Jurkat, Clone E6-1 (cell line): ENCODE measurements at places on chromosomes 7 and 10.

DNA sequence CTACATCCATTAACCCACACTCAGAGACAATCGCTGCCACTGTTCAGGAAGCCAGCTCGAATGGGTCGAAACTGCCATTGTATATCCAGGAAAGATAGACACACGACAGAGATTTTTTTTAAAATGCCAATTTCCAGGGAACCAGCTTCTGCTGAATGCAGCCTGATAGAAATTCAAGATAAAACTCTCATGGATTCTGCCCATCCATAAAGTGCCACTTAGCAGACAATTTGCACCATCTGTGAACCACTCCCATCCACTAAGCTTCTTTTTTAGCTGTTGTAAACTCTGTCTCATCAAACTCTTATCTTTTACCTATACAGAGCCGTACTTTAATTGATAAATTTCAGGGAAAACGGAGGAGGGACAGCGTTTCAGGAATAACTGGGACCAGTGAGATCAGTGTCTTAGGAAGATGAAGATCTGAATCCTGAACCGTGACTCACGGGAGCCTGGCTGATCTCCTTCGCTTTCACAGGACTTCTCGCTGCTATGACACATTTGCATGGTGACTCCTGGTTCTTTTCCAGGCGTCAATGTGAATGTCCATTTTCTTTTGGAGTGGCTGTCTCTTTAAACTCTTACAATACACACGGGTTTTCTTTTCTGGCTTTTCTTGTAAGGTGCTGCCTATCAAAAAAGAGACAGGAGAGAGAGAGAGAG lies 103.4 kb downstream of the FAM204A start:
- no peak for DNase-seq

- no peak for DNase-seq
These were observed 96.3 kb upstream of the PDCD4 start for GRCh38 chr10:110775406-110775805.

GRCh38 chr7:38292442-38292841 lies 19.0 kb upstream of the TARP start:
- no peak for DNase-seq

DNA sequence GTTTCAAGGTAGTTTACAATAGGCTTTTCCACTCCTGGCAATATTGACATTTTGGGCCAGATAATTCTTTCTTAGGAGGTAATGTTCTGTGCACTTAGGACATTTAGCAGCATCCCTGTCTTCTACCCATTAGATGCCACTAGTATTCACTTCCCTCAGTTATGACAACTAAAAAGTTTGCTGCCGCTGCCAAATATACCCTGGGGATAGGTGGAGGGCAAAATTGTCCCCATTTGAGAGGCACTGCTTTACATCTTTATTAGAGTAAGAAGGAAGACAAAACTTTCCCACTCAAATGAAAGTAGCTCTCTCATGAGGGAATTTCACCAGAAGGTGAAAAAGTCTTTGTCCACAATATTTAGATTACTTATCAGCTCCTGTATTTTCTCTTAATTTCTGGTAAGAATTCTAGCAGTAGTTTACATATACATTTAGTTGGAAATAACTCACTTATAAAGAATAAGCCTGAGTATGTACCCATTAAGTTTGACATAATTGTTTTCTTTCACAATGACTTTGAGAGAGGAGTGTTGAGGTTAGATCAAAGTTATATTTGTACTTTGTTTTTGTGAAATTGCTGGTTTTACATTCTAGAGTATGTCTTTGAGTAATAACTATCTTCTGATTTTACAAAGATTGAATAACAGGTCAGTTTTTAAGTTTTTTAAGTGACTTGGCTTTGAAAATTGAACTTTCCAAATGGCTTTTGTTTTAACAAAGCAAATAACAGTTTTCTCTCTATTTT lies 46.0 kb downstream of the HELLS start:
- DNase-seq, result no peak

DNA sequence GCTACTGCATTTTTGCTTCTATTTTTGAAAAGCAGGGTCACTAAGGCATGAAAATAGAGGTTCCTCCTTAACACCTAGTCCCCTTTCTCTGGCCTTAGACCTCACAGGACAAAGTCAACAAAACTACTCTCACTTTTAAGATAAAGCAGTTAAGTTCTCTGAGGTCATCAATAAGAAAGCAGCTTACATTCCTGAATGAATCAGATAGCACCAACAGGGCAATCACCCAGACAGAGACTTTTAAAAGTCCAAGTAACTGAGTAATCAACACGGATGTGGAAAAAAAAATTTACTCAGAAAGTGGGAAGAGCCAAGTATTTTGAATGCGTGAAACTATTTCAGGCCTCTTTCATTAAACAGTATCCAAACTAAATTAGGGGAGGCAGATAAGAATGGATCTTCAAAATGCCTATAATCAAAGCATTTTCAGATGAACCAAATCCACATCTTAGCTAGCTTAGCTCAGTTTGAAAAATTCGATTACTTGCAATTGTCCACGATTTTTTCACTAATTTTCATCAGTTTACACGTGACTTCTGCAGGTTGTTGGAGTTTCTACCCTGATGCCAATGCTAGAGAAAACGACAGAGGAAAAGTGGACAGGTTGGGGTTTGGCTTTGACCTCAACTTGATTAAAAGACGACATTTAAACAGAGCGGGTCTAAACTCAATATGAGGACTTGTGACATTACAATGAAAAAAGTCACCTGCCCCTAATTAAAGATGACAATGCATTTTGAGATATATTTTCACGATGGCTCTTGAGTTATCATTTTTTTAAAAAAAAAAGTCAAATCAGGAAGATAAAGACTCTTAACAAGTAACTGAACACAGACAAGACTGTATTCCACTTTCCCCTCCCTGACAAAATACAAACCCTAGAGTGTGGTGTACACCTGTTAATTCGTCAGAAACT lies 1.6 kb downstream of the BEND7 start:
- DNase-seq, result no peak

DNA sequence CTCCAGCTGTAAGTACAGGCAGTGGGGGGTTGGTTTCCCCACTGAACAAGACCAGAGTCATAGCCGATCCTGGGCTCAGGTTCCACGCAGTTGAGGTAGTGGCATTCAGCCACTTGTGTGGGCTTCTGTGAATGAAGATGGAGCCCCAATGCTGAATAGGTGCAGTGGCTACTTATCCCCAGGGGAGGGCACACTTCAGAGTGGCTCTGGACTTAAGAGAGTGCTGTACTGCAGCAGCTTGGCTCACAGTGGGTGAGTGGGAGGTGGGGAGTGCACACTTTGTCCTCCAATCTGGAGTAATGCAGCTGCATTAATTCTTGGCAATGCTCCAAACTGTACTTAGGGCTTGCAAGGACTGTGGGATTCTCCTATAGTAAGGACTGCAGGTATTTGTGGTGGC lies 81.9 kb downstream of the BUB3 start:
- no peak for DNase-seq

GRCh38 chr10:95236068-95236903 lies 42.2 kb downstream of the ACSM6 start:
- no peak for DNase-seq

DNA sequence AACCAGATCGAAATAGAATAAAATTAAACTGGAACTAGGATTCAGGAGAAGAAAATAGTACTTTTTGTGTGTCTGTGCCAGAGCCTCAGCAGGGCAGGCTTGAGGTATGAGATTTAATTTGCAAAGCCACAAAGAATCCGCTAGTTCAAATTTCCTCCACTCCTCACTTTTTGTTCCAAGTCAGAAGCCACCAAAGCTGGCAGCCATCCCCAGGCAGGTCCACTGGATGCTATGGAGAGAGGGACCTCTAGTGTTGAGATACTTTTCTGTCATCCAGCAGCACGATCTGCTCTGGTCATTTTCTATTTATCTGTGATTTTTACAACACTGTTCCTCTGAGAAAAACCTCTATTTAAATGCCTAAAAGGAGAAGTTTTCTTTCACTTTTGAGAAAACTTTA lies 147.9 kb upstream of the FRMD4A start:
- no peak for DNase-seq

- DNase-seq, result no peak
These were observed 7.4 kb upstream of the ZMYND11 start for GRCh38 chr10:127612-128432.
